Muscle of back (tissue), 13 donors: ENCODE measurements at places on chromosomes 11 and 22.
A peak's percentile ranks its signal among the peaks of the same experiment; 100 is the strongest.

DNA sequence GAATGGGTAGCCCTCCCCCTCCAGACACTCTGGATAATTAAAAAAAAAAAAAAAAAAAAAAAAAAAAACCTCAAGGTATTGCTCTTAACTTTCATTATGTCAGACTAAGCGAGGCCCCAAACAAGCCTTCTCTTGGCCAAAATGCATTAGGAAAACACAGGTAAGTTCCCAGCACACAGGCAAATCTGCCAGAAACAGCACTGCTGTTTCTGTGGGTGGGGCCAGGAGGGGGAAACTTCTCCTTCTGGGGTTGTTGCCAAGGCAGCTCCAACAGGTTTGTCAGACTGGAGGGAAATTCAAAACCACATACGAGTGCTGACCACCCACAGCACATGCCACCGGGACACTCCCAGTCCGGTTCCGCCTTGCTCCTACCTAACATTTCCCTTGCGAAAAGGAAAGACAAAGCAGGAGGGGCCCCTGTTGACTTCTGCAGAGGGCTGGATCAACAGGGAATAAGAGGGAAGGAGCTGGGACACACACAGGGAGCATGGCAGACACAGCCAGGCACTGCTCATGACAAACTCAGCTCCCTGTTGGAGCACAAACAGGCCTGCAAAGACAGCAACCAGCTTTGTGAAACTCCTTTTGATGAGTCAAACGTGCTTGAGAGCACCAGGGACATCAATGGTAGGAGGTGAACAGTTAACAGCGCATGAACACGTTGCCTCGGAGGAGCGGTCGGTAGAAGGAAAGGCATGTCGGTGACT, 55.0 kb downstream of the MYH9 start:
- DNase-seq: no peak

- no peak for DNase-seq
Measured at GRCh38 chr22:34879001-34879400, 187.0 kb upstream of the ISX start.

GRCh38 chr11:93049740-93050139, 80.3 kb downstream of the MTNR1B start:
- DNase-seq: no peak

- DNase-seq: no peak
Measured at GRCh38 chr11:129881570-129882170, 13.7 kb downstream of the NFRKB start.

DNA sequence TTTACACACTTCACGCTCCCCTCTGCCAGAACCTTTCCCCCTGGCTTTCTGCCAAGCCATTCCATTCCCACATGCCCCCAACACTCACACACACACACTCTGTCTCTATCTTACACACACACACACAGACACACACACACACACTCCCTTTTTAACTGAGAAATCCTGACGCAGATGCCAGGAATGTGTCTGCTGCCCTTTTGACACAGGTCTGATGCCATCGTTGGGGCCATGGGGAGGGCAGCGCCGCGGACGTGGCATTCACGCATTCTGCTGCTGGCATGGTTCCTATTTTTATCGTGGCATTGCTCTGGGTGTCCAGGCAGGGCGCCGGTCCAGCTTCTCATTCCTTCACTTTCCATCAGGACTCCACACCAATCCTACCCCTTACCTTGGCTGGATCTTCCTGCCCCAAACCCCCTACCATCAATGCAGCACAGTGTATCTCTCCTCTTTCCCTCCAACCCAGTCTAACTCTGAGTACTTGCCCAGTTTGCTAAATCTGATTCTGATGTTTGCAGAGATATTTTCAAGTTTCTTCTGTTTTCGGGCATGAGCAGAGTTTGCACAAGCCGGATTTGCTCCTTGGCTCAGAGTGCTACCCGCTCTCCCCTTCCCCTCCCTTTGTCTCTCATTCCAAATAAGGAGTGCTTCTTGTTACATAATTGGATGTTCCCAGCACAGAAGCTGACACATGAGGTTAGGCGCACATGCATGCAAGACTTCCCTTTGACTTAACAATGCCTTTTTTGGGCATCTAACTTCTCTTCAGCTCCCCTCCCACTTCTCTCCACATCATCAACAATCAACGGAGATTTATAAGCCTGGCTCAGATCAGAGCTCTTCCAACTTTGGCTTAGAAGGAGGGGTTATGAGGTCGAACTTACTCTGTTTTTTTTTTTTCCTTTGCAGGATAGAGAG, 18.8 kb downstream of the SNX19 start:
- DNase-seq: peak; percentile 86
